ENCODE measurements at places on chromosomes 16 and 17.

GRCh38 chr17:7404737-7405349 is 946 bp upstream of the TMEM256 start:
- DNase-seq: peak; percentile 69

GRCh38 chr17:35900280-35900679 is 20.1 kb upstream of the CCL5 start:
- no peak for DNase-seq

- peak; percentile 8 for DNase-seq
Observed at GRCh38 chr17:46851029-46851741, at the start of gene WNT9B. WNT9B (plus strand) TSS chr17:46851583; CDS start chr17:46851639, 56 bp downstream.

DNA sequence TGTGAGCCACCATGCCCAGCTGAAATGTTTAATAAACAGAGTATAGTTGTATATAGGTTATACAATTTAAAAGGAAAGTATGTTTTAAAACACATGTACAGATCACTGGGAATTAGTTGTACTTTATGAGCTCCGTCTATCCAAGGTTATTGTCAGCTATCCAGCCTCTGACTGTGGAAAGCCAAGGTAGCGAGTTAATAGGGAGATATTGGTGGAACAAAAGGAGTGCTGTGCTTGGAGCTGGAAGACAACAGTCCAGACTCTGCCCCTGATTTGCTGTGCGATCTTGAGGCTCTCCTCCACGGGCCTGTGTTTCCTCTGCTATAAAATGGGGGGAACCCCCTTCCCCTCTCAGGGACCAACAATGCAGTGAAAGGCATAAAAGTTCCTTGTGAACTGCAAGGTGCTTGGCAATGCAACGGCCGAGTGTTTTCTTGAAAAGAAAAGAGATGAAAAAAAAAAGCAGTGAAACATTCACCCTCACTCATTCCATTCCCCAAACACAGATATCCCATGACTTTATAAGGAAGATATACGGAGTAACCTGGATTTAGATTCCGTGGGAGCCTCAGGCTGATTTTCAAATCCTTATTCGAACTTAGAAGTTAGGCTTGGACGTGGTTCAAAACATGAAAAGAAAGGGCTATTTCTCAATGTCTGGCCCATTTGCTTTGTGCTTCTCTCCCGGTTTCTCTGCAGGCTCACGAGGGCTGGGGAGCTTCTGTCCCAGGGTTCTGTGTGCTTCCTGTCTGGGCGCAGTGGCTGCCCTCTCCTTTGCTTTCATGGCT is 34.1 kb downstream of the CUEDC1 start:
- no peak for DNase-seq

GRCh38 chr16:10561001-10561400 is 19.4 kb downstream of the EMP2 start:
- DNase-seq: no peak

DNA sequence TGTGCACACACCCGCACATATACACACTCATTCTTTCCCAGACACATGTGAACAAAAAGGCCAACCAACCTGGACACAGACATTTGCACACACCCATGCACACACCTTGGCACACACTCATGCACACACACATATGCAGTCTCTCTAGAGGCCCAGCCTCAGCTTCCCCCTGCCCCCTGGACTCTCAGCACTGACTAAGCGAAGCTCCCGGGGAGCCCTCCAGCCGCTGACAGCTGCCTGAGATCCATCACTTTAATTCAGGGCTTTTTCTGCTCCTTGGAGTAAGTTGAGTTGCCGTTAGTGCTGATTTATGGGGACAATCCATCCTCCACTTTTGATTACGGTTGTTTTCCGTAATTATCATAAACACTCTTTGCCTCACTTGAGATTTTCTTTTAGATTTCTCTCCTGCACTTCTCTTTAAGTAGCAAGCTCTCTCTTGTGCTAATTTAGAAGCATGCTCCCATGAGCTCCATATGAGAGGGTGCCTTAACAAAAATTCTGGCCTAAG is 158.6 kb upstream of the CDC42EP4 start:
- DNase-seq: no peak

DNA sequence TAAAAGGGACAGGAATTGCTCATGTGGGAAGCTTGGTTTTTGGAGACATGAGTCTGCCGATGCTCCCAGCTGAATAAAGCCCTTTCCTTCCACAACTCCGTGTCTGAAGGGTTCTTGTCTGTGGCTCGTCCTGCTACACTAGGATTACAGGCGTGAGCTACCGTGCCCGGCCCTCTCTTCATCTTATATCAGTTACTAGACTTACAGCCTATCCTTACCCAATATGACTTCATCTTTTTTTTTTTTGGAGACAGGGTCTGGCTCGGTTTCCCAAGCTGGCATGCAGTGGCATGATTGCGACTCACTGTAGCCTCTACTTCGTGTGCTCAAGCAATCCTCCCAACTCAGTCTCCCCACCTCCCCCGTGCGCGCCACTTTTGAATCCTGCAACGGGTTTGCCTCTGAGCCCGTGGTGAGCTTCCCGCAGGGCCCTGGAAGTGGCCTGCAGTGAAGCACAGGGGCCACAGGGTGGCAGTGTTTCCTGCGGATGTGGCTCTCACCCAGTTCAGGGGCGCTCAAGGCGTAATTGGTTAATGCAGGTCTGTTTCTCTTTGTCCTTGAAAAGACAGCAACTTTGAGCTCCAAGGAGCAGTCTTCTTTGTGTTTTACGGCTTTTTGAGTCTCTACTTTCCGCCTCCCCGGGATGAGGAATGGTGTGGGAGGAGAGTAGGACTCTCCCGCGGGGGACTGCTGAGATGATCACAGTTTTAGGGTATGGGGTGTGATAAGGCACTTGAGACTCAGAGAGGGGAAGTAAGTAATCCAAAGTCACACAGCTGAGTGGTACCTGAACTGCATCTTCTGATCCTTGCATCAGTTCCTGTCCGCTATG is 22.7 kb upstream of the GPRC5B start:
- peak; percentile 55 for DNase-seq

GRCh38 chr17:79132271-79133064 is 57.8 kb downstream of the ENGASE start:
- DNase-seq: no peak

DNA sequence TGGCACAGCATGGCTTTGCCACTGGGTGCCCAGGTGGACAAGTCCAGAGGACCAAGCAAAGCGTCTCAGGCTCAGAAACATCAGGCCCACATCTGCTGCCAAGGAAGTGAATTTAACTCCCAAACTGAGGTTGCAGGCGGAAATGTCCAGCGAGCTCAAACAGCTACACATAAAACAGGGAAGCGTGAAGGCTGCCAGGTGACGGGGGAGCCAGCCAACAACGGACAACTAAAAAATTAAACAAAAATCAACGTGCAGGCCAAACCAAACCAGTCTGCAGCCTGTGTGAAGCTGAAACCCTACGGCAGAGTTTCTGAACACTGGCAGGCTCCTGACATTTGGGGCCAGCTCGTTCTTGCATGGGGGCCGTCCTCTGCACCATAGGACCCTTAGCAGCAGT is 2.5 kb downstream of the TK1 start:
- DNase-seq: no peak

- peak; percentile 66 for DNase-seq
Observed at GRCh38 chr17:28552176-28552999, at the start of gene UNC119. UNC119 (minus strand) TSS chr17:28552624; CDS start chr17:28552557, 67 bp downstream.

GRCh38 chr17:66892246-66892645 is 57.3 kb downstream of the CACNG5 start:
- no peak for DNase-seq

- DNase-seq: peak; percentile 63
Observed at GRCh38 chr16:4330277-4330874, 14.5 kb downstream of the GLIS2 start.

DNA sequence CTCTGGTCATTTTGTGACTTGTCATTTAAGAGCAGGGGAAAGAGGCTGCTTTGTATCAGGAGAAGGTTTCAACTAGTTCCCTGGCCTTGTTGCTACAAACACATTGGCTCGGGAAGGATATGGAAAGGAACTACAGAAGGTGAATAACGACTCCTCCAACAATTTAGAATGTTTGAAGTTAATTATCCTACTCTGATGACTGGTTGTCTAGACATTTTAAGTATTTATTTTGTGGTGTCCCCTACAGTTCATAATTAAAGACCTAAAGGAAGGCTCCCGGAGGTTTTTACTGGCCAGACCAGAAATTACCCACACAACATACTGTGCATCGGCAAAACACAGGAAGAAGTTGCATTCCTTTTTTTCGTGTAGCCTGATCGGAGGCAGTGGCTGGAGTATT is 515.8 kb upstream of the SALL1 start:
- DNase-seq: no peak

DNA sequence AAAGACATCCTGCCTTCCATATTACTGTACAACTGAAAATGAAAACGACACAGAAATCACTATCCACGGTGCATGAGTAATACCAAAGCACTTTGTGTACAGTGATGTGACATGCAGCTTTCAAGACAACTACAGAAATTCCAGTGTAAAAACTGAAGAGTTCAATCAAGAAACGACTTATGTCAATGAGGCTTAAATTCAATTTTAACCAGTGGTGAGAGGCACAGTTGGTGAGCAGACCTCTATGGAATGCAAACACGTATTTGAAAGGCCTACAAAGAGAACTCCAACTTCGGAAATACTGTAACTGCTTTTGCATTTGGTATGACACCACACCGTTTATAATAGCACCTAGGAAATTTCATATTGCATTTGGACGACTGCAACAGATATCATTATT is 87.6 kb downstream of the USP31 start:
- no peak for DNase-seq

GRCh38 chr16:15775209-15775608 is 81.6 kb downstream of the MYH11 start:
- DNase-seq: no peak

DNA sequence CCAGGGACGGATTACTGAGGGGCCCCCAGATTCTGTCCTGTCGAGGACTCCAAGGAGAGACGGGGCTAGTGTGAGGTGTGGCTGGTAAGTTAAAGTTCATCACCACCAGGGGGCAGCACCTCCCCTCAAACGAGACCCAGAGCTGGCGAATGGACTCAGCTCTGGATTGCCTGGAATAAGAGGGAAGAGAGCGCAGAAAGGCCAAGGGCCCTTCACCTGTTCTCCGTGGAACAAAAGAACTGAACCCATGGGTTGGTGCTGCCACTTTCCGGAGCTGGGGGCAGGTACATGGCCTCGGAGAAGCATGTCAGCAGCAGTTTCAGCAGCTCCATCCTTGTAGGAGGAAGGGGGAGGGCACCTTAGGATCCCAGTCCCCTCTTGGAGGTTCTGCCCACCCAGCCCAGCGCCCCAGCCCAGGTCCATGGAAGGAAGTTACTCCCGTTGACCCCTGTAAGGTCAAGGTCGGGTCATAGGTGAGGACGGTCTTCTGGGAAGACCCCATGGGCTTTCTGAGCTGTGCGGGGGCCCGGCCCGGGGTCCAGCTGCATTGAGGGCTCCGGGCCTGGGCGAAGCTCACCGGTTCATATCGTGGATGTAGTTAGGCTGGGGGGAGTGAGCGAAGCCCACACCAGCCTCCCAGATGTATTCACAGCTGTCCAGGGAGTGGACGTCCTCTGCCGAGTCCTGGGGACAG is 10.8 kb downstream of the HID1 start:
- peak; percentile 73 for DNase-seq

GRCh38 chr17:66715745-66716156 is 119.2 kb upstream of the CACNG5 start:
- DNase-seq: no peak

DNA sequence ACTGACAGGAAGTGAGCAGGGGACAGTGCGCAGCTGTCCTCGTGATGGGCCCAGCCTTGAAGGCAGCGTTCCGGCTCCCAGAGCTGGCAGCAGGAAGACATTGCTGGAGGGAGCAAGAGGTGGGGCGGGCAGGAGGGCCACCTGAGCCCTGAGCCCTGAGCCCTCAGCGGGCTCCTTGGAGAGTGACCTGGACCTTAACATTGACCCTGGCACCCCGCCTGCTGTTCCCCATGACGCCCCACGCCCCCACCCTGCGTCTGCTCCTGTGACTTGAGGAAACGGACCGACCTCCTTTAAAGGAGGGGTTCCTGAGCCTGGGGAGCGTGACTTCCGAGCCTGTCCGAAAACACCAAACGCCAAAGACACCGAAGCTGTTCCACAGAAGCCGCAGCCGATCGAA is 25.1 kb upstream of the ENPP7 start:
- DNase-seq: no peak

- peak; percentile 49 for DNase-seq
Observed at GRCh38 chr16:1770328-1771187, 785 bp downstream of the NME3 start.

- peak; percentile 61 for DNase-seq
Observed at GRCh38 chr17:2749784-2750181, 331 bp upstream of the CCDC92B start.

DNA sequence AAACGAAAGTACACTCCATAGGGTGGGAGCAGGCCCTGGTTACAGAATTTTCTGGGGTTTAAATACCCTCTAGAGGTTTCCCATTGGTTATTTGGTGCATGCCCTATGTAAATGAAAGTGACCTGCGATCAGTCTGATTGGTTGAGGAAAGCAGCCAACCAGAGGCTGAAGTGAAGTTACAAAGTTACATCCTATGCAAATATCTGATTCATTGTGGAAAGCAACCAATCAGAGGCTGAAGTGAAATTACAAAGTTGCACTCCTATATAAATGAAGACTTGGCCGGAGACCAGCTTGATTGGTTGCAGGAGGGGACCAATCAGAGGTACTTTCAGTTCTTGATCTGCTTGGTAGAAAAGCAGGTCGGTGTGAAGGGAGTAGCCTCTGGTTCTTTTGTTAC is 24.4 kb downstream of the NAA60 start:
- DNase-seq: no peak

DNA sequence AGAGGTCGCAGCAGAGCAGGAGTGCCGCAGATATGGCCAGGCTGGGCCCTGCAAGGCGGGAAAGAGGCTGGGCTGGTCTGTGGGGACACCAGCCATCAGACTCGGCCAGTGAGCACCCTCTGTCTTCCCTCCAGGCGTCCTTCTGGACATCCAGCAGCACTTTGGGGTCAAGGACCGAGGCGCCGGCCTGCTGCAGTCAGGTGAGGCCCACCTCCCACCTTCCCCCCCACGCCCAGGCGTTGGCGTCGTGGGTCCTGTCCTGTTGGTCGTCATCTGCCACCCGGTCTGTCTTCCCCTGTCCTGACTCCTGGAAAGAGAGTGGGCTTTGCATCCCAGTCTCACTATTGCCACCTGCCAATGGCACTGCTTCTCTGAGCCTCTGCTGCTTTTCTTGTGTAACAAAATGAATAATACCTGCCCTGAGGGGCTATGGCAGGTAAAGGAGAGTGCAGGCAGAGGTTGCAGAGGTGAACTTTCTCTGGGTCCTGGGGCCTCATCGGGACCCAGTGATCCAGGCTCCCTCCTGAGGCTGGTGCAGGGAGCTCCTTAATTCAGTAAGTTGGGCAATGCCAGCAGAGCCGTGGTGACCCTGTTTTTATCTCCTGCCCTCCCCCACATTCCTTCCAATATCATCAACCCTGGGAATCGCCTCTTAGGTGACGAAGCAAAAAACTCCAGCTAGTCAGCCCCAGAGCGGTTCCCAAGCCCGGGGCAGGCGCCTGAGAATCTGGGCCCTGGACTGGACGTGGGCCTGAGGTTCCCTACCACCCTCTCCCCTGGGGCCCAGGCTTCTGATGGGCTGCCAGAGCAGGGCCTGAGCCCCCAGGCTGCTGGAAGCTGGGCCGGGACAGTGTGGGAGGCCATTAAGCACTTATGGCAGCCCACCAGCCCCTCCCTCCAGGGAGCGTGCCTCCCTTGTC is 14.7 kb downstream of the SPNS2 start:
- DNase-seq: no peak

All from stimulated activated naive CD4-positive, alpha-beta T cell treated with Interleukin-2 at 50 U/mL for 16 hours (primary cell).